ENCODE measurements at places on chromosomes 5 and 9. TPM values are rescaled to one million over a fixed set of nuclear protein-coding genes. Genes with fewer than 3 reads are reported as not detected.

DNA sequence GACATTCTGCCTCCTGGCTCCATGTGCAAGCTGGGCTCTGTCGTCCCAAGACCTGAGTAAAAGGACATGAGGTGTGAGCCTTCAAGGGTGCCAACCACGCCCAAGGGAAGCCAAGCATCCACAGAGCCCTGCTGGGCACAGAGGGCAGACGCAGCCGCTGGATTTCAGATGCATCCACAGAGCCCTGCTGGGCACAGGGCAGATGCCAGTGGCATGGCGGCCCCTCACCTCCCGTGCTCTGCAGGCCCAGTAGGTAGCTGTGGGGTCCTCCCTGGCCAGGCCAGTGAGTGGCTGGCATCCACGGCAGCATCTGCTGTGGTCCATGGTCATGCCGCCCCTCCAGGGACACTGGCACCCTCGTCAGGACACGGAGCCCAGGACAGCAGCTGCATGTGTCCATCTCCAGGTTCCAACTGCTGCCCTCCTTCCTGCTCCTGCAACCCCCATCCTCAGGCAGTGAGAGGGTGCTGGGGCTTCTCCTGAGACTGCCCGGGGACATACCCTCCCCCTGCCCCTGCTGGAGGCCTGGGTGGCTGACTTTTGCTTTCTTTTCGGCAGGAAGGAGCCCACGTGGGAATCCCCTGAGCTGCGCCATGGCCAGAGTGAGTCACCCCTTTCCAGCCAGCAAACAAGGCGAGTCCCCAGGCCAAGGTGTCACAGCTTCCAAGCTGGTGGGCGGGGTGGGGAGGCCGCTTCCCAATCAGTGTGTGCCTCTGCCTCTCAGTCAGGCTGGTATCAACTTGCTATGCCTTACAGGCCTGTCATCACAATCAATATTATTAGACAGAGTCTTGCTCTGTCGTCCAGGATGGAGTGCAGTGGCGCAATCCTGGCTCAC lies 4.0 kb upstream of the TRAF2 start:
- no peak for DNase-seq

- DNase-seq = no peak
Observed at GRCh38 chr9:127873886-127874285, 3.6 kb downstream of the AK1 start.

DNA sequence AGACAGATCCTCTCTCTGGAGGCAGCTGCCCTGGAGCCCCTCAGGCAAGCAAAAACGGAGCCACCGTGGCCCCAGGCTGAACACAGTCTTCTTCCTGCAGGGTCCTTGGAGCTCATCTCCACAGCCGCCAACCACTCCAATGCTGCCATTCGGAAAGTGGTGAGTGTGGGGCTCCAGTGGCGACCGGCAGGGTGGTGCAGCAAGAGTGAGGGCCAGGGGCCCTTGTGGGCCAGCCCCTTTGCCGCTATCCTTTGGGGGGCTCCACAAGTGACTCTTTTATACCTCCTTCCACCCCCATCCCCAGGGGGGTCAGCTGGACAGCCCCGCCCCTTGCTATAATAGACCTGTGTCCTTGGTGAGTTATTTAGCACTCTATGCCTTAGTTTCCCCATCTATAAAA lies 47.4 kb upstream of the SUSD3 start:
- DNase-seq = no peak

DNA sequence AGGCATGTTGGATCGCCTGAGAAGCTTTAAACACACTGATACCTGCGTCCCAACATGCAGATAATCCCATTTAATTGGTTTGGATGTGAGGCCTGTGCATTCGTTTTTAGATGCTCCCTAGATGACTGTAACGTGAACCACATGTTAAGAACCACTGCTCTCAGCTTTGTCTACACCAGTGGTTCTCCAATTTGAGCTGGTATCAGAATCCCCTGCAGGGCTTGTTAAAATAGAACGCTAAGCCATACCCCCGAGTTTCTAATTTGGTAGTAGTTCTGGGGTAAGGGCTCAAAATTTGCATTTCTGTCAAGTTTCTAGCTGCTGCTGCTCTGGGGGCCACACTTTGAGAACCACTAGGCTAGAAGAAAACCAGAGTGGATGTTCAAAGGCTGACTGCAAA lies 74.7 kb downstream of the S1PR3 start:
- DNase-seq = no peak

GRCh38 chr5:170475294-170476000 lies 28.4 kb upstream of the KCNIP1 start:
- DNase-seq = no peak

Gene BHMT
- polyA plus RNA-seq = 8.2 TPM

Gene TAF11L6
- not detected for polyA plus RNA-seq

- no peak for DNase-seq
Observed at GRCh38 chr5:79111387-79111959, at the start of gene BHMT. Gene BHMT (plus strand): TSS chr5:79111809. CDS start chr5:79111886, 77 bp downstream.

Gene MARVELD2
- polyA plus RNA-seq = 1.4 TPM

Data from urinary bladder (tissue), 4 donors.